GM12891 (cell line): ENCODE measurements at places on chromosomes 1 and 21.

GRCh38 chr1:41545996-41546832 lies 61.7 kb upstream of the EDN2 start:
- no peak for DNase-seq

- DNase-seq, result no peak
Measured at GRCh38 chr1:24077278-24077978, 34.5 kb downstream of the MYOM3 start.

GRCh38 chr1:167328306-167328815 lies 107.7 kb downstream of the POU2F1 start:
- no peak for DNase-seq

- no peak for DNase-seq
Measured at GRCh38 chr1:60149251-60149650, 75.7 kb upstream of the C1orf87 start.
